Cardiac muscle cell (in vitro differentiated cells and primary cell): ENCODE measurements at places on chromosomes 5 and 9. TPM values are rescaled to one million over a fixed set of nuclear protein-coding genes. Genes with fewer than 3 reads are reported as not detected.
A peak's percentile ranks its signal among the peaks of the same experiment; 100 is the strongest.

GRCh38 chr5:160769301-160769700, 82.7 kb downstream of the ATP10B start:
- DNase-seq, result no peak
- H3K4me1 ChIP-seq, result no peaks in the 10 kb centered on the region
- H3K27ac ChIP-seq, result no peak overlapping the region

Gene MAMDC4
- polyA plus RNA-seq, result 8.7 and 17.8 TPM in 2 replicates

DNA sequence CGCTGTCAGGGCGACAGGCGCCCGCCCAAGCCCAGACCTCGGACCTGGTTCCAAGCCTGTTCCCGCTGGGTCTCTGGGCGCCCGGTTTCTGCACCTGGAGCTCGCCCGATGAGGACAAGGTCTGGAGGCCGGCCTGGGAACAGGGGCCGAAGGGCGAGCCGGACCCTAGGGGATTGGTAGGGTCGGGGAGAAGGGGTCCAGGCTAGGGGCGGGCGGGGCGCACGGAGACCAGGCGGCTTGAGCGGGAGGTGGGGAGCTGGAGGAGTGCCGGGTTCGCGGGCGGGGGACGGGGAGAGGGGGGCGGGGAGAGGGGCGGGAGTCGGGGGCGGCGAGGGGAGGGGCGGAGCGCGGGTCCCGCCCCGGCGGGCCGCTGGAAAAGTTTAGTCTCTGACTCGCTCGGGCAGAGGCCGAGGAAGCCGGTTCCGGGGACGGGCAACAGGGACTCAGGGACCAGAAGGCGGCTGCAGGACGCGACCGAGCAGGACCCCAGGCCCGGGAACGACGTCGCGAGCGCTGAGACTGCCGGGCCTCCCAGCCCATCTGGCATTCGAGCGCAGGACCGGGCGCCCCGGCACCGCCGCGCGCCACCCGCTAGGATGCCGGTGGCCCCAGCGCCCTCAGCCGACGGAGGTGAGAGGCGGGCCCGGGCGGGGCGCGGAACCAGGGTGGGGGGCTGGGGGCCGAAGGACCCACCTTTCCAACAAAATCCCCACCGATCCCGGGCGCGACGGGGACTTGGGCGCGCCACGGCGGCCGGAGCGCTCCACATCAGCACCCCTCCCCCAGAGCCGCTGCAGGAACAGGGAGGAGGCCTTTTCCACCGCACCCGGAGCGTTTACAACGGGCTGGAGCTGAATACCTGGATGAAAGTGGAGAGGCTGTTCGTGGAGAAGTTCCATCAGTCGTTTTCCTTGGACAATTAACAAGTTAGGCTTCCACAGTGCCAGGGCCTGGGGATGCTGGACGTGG, at the start of gene S1PR3:
Gene S1PR3 (plus strand): TSS at position 403 of the 969 bp plus-strand sequence. CDS start 9,733 bp downstream, outside the sequence.
- H3K27me3 ChIP-seq, result no peaks in the 10 kb centered on the region
- H3K4me3 ChIP-seq, result peak within 1 kb of the TSS; percentile 74
- H3K36me3 ChIP-seq, result no peaks in the 10 kb centered on the region

GRCh38 chr5:117733051-117733450, 1158.4 kb upstream of the SEMA6A start:
- no peak for DNase-seq
- no peak overlapping the region for H3K4me3 ChIP-seq

DNA sequence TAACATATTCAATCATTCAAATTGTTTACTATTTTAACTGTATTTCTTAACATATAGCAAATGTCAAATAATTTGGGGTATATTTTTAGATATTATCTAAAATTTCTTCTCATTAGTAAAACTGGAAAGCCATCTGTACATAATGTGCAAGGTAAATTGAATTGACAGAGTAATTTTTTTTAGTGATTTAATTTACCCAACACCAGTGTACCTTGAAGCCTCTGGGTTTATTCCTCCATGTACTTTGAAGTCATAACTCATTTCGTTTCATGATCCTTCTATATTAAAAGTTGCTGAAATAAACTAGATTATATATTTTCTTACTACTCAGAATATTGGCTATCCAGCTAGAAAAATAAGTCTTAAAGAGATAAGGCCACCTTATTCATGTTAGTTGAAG, 674.9 kb downstream of the PRR16 start:
- H3K4me3 ChIP-seq, result no peak overlapping the region
- H3K36me3 ChIP-seq, result no peaks in the 10 kb centered on the region
- no peaks in the 10 kb centered on the region for H3K4me1 ChIP-seq
- DNase-seq, result no peak
- no peaks in the 10 kb centered on the region for H3K27me3 ChIP-seq

GRCh38 chr5:173735184-173735583, 118.7 kb upstream of the BOD1 start:
- DNase-seq, result peak; percentile 26
- no peak overlapping the region for H3K27ac ChIP-seq
- no peaks in the 10 kb centered on the region for H3K36me3 ChIP-seq
- peaks cover 5% of the 10 kb centered on the region for H3K4me1 ChIP-seq

GRCh38 chr9:138120511-138121437, 243.2 kb downstream of the CACNA1B start:
- no peak overlapping the region for H3K27ac ChIP-seq
- no peak overlapping the region for H3K4me3 ChIP-seq
- H3K36me3 ChIP-seq, result no peaks in the 10 kb centered on the region
- H3K27me3 ChIP-seq, result no peaks in the 10 kb centered on the region
- no peaks in the 10 kb centered on the region for H3K4me1 ChIP-seq
- no peak for DNase-seq

Gene TAF11L5
- not detected in 2 replicates for polyA plus RNA-seq

DNA sequence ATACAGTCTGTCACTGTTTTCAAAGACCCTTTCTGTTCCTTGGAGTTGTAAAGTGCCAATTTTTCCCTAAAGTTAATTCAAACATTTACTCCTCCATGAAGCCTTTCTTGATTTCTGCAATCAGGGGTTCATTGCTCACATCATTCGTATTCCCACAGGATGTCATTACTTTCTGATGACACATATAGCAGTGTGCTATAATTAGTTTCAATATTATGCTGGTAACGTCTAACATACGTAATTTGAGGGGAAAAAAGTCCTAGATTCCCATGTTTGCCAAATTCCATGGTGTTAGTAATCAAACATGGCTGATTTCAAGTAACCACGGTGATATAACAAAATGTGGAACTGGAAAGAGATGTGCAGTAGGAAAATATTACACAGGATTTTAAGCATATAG, 468.2 kb upstream of the MEF2C start:
- H3K4me1 ChIP-seq, result peaks cover 4% of the 10 kb centered on the region
- no peaks in the 10 kb centered on the region for H3K36me3 ChIP-seq
- peak; percentile 70 for DNase-seq
- H3K27ac ChIP-seq, result no peak overlapping the region
- no peak overlapping the region for H3K4me3 ChIP-seq
- H3K27me3 ChIP-seq, result no peaks in the 10 kb centered on the region

GRCh38 chr5:149605998-149606724, 24.9 kb downstream of the ARHGEF37 start:
- no peak overlapping the region for H3K4me3 ChIP-seq
- no peaks in the 10 kb centered on the region for H3K36me3 ChIP-seq
- no peaks in the 10 kb centered on the region for H3K4me1 ChIP-seq

- no peak overlapping the region for H3K27ac ChIP-seq
- DNase-seq, result peak; percentile 95
- no peaks in the 10 kb centered on the region for H3K36me3 ChIP-seq
- peaks cover 11% of the 10 kb centered on the region for H3K4me1 ChIP-seq
- no peak overlapping the region for H3K4me3 ChIP-seq
Measured at GRCh38 chr5:17190242-17190778, 27.1 kb upstream of the BASP1 start.

DNA sequence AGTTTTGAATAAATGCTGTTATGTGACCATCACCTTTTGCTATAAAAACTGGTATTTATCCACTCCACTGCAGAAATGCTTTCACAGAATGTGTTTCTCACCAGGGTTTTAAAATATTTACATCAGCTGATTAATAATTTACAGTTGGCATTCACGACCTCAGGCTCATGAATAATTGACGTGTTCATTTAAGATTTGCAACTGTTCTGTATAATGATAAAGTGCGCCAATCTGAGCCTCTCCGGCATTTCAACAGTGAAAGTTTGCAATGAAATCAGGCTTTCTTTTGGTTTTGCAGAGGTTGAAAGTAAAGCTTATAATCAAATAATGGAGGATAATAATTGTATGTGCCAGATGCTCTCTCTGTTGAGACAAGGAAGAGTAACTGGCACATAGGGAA, 434.9 kb downstream of the ICE1 start:
- no peaks in the 10 kb centered on the region for H3K36me3 ChIP-seq
- DNase-seq, result no peak
- H3K4me1 ChIP-seq, result no peaks in the 10 kb centered on the region
- no peaks in the 10 kb centered on the region for H3K27me3 ChIP-seq

Gene CER1
- polyA plus RNA-seq, result 0.18 TPM in 1 of 2 replicates, not detected in the other

- H3K4me1 ChIP-seq, result no peaks in the 10 kb centered on the region
- no peaks in the 10 kb centered on the region for H3K27me3 ChIP-seq
- H3K36me3 ChIP-seq, result no peaks in the 10 kb centered on the region
- H3K27ac ChIP-seq, result no peak overlapping the region
- H3K4me3 ChIP-seq, result no peak overlapping the region
Measured at GRCh38 chr5:2311851-2312250, 429.1 kb upstream of the IRX4 start.
